ENCODE measurements at places on chromosomes 16 and 17.

GRCh38 chr17:10224582-10225195, 26.3 kb upstream of the GAS7 start:
- DNase-seq: no peak

- DNase-seq: no peak
Measured at GRCh38 chr17:70059071-70059470, 16.0 kb upstream of the KCNJ16 start.

- DNase-seq: no peak
Measured at GRCh38 chr16:53792161-53792951, 88.4 kb downstream of the FTO start.

DNA sequence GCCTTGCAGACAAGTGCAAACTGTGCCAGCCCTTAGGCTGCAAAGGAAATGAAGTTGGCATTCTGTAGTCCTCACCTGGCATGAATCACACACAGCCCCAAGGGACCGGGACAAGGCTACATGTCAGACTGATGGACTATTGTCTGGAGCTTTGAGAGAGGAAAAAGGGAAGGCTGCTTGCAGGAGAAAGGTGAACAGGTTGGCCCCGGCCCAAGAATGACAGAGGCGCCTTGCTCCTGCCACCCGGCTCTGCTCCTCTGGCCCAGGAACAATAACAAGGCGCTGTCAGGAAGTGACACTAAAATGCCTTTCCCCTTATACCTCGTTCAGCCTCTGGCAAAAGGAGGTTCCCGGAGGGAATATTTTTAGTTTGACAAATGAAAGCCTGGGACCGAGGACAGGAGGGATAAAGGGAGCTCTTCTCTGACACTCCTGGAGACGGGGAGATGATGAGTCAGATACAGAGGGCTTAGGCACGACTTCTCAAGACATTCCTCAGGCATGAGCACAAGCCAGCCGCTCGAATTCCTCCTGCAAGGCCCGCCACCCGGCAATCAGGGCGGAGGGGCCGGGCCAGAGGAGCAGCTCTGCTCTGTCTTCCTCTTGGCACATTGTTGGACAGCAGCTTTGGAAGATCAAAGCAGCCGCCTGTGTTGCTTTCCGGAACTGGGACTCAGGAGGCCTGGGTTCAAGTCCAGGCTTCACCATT, 105.8 kb downstream of the NOG start:
- peak; percentile 100 for DNase-seq

- DNase-seq: no peak
Measured at GRCh38 chr16:49994006-49994405, 31.0 kb upstream of the CNEP1R1 start.

- no peak for DNase-seq
Measured at GRCh38 chr17:39800540-39800939, 62.8 kb downstream of the GRB7 start.

DNA sequence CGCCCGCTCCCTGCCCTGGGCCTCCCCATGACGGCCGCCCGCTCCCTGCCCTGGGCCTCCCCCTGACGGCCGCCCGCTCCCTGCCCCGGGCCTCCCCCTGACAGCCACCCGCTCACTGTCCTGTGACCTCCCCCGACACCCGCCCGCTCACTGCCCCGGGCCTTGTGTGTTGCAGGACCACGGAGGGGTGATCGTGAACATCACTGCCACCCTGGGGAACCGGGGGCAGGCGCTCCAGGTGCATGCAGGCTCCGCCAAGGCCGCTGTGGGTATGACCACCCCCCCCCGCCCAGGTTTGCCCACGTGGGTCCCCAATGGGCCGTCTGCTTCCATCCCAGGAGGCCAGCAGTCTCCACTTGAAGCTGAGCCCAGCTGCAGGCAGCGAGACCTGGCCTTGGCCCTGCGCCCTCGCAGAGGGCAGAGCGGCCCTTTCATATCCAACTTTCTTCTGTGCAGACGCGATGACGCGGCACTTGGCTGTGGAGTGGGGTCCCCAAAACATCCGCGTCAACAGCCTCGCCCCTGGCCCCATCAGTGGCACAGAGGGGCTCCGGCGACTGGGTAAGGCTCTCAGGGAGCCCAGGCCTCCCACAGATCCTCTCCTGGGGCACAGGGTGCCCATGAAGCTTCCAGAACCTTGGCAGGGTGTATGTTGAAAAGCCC, 9.0 kb downstream of the DECR2 start:
- DNase-seq: no peak

- DNase-seq: no peak
Measured at GRCh38 chr17:40348136-40348504, 16.4 kb downstream of the GJD3 start.

DNA sequence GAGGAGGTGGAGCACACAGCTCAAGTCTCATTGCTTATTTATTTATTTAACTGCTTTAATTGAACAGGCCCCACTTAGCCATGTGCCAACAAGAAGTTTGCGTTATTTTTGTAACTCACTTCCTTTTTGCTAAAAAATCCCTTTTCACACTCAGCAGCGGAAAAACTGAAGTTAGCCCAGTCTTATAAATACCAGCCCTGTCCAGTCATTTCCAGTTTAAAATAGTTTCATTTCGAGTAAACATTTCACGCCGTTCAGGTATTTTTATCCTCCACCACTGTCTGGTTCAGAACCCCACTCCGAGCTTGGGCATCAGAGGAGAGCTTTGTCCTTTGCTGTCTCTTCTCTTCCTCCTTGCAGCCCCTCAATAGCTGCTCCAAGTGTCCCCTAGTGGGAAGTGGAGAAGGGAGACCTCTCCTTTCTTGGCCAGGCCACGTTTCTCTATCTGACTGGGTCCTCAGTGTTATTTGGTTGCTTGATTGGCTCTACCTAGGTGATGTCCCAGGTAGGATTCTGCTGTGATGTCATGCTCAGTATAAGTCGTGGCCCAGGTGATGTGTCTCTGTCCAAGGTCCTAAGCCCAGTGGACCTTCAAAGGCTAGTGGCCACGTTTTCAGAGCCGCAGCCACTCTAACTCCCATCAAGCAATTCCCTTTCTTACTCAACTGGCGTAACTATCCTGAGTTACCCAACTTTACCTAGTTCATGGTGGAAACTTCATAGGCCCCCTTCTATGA, 53.0 kb upstream of the GAS7 start:
- no peak for DNase-seq

GRCh38 chr17:81230043-81230820, 7.5 kb upstream of the CEP131 start:
- DNase-seq: no peak

- DNase-seq: no peak
Measured at GRCh38 chr17:62678214-62678919, 50.9 kb downstream of the MRC2 start.

DNA sequence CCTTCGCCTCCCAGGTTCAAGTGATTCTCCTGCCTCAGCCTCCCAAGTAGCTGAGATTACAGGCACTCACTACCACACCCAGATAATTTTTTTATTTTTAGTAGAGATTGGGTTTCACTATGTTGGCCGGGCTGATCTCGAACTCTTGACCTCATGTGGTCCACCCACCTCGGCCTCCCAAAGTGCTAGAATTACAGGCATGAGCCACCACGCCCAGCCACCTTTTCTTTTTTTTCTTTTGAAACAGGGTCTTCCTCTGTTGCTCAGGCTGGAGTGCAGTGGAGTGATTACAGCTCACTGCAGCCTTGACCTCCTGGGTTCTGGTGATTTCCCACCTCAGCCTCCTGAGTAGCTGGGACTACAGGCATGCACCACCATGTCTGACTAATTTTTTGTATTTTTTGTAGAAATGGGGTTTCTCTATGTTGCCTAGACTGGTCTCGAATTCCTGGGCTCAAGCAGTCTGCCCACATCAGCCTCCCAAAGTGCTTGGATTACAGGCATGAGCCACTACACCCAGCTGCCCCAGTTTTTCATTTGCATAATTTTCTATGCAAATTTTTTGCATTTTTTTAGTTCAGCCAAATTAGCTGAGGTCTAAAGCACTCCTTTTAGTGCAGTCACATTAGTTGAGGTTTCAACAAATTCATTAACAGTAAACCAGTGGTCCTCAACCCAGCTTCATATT, 11.3 kb downstream of the WWP2 start:
- DNase-seq: no peak

- no peak for DNase-seq
Measured at GRCh38 chr17:50661348-50661747, 26.7 kb downstream of the ABCC3 start.

DNA sequence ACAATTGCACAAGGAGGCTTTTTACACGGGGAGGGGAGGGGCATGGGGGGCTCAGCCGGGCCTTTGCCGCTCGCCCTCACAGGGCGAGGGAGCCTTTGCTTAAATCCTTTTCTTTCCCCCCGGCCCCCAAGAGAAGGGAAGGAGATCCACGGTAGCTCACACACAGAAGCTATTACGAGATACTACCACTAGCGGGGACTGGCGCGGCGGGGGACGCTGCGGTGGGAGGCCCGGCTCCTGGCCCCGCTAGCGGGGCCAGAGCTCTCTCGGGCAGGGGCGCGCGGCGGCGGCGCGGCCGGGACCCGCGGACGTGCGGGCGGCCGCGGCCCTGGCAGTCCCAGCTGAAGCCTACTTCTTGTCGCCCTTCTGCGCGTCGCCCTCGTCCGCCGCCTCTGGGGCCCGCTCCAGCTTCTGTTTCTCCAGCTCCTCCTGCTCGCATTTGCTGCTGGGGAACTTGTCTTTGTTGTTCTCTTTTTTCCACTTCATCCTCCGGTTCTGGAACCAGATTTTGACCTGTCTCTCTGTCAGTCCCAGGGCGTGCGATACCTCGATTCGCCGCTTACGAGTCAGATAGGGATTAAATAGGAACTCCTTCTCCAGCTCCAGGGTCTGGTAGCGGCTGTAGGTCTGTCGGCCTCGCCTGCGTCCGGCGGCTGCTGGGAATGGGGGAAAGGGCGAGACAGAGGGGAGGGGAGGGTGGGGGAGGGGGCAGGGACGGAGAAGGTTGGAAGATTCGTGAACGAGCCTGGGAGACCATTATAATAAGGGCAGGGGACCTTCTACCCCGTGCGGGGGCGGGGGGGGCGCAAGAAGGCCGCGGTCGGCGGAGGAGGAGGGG, 2.0 kb downstream of the HOXB8 start:
- peak; percentile 40 for DNase-seq

DNA sequence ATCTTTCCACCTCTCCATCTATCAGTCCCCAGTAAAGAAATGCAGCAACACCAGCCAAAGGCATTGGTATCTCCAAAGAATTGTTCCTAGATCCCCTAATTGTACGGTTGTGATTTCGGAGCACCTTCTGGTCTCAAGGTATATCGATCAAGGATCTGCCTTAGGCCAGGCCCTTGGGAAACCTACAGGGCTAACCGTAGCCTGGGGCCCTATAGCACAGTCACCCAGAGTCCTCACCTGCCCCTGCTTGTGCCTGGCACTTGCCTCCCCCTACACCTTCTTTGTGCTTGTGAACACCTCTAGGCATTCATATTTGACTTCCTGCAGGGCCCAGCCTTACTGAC, 16.8 kb upstream of the AURKB start:
- no peak for DNase-seq

DNA sequence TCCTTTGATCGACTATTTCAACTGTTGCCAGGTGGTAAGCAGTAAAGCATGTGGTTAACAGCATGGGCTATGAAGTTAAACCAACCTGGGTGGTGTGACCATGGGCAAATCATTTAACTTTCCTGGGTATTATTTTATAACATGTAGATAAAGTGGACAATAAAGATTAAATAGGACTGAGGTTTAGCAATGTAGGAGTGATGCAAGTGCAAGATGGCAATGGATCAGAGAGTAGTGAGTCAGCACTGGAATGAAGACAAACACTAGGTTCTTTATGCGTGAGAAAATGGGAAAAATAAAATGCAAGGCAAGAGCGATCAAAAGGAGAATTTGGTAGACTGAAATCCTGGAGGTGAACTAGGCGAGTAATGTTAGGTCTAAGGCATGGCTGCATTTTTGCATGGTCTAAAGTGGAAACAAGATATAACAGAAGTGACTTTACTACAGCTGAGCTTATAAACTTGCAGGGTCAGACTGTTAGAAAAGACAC, 222.4 kb upstream of the AXIN2 start:
- DNase-seq: peak; percentile 89

GRCh38 chr17:17725011-17725751, 43.9 kb downstream of the RAI1 start:
- DNase-seq: no peak

DNA sequence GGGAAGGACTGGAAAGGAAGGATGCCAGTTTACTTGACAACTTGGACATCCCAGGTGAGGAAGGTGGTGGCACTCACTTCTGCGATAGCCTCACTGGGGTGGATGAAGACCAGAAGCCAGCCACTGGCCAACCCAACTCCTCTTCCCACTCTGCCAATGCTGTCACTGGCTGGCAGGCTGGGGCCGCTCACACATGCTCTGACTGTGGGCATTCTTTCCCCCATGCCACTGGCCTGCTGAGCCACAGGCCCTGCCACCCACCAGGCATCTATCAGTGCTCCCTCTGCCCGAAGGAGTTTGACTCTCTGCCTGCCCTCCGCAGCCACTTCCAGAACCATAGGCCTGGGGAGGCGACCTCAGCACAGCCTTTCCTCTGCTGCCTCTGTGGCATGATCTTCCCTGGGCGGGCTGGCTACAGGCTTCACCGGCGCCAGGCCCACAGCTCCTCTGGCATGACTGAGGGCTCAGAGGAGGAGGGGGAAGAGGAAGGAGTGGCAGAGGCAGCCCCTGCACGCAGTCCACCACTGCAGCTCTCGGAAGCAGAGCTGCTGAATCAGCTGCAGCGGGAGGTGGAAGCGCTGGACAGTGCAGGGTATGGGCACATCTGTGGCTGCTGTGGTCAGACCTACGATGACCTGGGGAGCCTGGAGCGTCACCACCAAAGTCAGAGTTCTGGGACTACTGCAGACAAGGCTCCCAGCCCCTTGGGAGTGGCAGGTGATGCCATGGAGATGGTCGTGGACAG, 4.5 kb downstream of the ZNF646 start:
- no peak for DNase-seq

DNA sequence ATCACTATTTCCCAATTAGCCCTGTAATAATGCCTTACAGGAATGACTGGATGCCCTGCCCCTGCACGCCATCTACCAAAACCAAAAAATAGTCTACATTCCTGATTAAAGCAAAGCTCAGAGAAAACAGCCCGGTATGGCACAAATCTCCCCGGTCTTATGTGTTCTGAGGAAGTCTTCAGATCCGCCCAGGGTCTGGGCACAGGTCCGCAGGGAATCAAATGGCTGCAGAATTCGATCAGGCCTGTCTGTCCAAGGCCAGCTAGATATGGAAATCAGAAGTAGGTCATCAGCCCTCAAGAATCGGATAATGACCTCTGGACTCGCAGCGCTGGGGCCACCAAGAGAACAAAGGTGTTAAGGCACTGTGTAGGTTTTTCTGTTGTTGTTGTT, 171.0 kb downstream of the ZFHX3 start:
- DNase-seq: peak; percentile 52

- peak; percentile 89 for DNase-seq
Measured at GRCh38 chr16:89686520-89687091, at the start of gene CDK10. CDK10 (plus strand) TSS chr16:89686689; CDS start chr16:89686711, 22 bp downstream.

- no peak for DNase-seq
Measured at GRCh38 chr16:50151756-50152155, 1.4 kb upstream of the TENT4B start.

DNA sequence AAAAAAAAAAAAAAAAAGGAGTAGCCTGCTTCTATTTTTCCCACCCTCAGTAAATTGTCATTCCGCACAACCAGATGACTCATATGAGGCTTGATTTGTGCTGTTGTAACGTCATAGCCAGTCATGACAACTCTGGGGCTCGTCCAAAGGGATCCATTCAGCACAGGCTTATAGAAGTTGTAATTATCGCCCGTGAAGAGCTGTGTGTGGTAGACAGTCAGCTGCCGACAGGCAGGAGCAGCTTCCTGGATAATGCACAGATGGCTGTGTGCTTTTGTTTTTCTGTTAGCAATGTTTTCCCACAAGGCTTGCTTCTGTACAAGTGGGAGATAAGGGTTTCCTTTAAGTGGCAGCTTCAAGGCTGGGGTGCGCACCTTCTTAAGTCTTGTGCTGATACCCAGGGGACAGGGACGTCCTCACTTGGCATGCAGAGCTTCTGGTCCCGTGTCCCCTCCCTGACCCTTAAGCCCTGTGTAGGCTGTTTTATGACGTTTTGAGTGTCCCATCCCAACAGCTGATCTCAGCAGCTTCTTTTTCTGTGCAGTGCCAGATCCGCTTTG, 26.0 kb downstream of the SNX29 start:
- peak; percentile 48 for DNase-seq

Measured in fibroblast of skin of scalp (primary cell).